ENCODE measurements at places on chromosomes 6 and 20.

DNA sequence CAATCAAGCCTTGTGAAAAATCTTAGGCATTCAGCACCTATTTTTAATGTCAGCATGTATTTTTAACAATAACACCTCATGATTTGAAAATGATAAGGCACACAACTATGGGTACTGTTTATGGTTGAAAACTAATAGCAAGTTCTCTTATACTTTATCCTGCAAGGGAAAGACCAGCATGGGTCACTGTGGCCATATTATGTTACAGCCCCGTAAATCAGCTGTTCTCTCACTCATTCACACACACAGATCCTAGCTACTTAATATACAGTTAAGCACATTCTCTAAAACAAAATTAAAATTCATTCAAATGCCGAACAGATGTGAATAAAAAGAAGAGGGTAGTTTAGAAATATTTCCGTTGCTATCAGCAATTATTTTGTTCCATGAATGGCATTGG is 224.4 kb downstream of the OGFRL1 start:
- DNase-seq: no peak

- DNase-seq: peak; percentile 47
Measured at GRCh38 chr6:53728570-53729194, 63.1 kb upstream of the KLHL31 start.

GRCh38 chr6:33878562-33878961 is 74.8 kb upstream of the MLN start:
- no peak for DNase-seq

DNA sequence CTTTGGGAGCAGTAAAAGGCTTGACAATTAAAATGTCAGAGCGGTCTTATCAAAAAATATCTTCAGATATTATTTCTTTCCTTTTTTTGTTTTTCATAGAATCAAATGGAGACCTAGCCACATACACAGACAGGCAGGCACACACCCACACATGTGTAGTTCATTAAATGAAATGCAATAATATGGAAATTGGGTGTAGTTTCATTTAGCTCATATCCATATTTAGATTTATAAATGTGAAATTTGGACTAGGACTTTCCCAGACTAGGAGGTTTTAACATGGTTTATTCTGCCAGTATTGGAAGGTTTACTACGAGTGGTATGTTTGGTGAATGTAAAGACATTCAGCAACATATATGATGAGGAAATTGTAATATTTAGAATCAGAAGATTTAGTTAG is 277.7 kb upstream of the NT5E start:
- no peak for DNase-seq

GRCh38 chr6:31356216-31356945 is 598 bp downstream of the HLA-B start:
- no peak for DNase-seq

DNA sequence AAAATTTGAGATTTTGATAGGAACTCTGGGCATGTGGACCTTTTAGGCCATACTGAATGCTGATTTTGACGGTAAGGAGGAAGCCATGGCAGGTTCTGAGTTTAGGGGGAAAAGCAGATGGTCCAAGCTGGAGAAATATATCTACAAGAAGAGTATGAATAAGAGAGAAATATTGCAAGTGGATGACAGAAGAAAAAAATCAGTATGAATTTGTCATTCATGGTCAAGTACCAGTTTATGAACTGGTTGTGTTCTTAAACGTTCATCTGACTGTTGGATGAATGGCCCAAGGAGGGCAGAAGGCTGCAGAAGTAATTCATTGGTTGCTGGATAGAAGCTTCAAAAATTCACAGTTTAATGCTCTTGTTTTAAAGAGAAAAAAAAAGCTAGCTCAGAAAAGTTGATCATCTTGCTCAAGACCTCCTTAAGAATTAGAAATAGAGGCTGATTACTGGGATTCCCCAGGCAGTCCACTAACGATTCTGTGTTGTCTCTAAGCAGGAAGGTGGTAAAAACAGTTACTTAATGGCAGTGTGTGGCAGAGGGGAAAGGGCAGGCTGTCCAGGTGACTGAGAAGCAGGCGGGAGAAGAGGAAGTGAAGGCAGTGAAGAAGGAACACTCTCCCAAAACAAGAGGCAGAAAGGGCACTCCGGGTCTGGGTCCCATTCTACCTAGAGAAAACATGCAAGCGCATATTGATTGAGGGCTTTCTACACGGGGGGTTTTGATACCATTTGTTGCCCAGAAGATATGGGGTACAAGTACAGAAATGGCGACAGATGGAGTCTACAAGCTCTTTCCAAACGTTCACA is 2.0 kb upstream of the DUSP22 start:
- no peak for DNase-seq

GRCh38 chr20:63553933-63554290 is at the start of gene FNDC11:
FNDC11 (plus strand) TSS chr20:63554159; CDS start chr20:63555664, 1,505 bp downstream.
- peak; percentile 23 for DNase-seq

DNA sequence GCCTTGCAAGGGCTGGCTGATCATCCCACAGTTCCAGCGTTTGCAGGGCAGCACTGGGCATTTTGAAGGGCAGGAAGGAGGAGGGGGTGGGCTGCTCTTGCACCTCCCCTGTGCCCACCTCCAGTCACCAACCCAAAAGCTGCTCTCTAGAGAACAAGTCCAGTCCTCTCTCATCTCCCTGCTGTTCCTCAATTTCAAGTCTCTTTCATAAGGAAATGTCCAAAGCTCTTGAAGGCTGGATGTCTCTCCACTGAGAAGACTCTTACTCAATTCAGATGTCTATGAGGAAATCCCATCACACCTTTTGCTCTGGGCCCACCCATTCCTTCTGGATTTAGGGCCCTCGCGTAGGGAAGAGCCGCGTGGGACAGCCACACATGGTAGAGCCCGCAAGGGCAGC is 31.7 kb downstream of the WRNIP1 start:
- DNase-seq: no peak

DNA sequence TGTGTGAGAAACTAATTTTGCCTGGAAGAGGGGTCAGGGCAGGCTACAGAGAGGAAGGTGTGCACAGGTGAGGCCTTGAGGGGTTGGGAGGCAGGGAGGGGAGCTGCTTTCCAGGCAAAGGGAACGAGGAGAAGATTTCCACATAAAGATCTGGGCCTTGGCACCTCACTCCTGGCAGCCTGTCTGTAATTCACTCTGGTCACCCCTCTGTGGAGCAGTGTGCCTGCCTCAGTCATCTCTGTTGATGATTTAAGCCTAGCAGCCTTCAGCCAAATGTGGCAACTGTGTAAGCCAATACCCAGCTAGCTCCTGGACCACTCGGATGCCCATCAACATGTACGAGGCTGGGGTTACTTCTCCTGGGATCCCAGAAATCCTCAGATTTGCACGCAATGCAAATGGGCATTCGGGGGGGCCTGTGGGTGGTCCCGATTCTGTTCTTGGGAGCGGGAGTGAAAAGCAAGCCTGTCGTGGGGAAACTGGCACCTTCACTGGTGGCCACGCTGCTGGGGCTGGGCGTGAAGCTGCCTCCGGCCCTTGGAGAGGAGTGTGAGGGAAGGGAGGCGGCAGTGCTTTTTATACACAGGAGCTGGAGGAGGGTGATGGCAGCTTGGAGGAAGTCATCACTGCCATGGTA is 360.4 kb downstream of the ZFAND3 start:
- no peak for DNase-seq

GRCh38 chr6:36626636-36627035 is 32.5 kb downstream of the SRSF3 start:
- DNase-seq: no peak

GRCh38 chr6:112413780-112414179 is 66.7 kb downstream of the RFPL4B start:
- no peak for DNase-seq

DNA sequence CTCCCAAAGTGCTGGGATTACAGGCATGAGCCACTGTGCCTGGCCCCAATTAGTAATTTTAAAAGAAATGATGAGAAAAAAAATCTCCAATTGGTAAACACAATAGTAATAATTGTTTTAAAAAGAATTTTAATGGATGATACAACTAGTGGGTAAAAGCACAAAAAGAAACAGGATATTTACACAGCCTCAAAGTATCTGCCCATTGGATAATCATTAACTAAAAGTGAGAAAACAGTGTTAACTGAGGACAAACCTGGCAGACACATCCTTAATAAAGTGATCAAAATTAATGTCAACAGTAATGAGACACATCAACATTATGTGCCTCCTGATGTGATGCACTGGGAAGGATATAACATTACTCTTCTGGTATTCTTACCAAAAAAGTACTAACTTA is 24.5 kb downstream of the DTNBP1 start:
- DNase-seq: no peak

DNA sequence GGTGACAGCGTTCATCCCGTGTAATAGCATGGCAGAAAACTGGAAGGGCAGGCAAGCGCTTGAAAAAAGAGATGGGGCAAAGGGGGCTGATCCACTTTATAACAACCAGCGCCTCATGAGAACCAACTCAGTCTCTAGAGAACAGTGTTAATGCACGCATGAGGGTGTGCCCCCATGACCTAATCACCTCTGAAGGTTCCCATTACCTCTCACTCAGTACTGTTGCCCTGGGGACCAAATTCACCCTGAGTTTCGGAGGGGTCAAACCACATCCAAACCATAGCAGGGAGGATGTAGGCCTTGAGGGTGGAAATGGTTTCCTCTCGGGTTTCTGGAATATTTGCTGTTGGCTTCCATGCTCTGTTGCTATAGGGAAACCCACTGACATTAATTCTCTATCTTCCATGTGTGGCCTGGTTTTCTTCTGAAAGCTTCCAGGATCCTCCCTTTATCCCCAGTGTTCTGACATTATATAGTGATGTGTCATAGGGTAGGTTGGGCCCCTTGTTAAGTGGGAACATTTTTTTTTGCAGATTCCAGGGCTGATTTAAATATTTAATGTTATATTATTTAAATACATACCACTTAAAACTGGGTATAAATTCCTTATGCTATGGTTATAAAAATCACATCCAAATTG is 65.2 kb downstream of the PPP1R14C start:
- DNase-seq: peak; percentile 90

DNA sequence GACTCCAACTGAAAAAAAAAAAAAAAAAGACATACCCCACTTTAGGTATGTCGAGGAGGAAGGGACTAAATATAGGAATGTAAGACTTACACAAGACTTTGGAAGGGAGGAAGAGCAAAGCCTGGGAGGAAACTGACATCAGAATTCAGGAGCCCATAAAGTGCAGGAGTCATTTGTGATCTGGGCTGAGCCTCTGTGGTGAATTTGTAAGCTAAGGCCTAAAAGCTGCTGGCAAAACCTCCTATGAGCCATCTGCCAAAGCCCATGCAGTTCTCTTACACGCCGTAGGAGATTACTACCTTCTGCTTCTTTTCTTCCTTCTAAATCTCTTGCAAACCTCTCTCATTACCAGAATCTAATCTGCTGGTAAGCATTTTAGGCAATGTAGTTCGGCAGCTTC is 52.0 kb upstream of the THEMIS start:
- no peak for DNase-seq

DNA sequence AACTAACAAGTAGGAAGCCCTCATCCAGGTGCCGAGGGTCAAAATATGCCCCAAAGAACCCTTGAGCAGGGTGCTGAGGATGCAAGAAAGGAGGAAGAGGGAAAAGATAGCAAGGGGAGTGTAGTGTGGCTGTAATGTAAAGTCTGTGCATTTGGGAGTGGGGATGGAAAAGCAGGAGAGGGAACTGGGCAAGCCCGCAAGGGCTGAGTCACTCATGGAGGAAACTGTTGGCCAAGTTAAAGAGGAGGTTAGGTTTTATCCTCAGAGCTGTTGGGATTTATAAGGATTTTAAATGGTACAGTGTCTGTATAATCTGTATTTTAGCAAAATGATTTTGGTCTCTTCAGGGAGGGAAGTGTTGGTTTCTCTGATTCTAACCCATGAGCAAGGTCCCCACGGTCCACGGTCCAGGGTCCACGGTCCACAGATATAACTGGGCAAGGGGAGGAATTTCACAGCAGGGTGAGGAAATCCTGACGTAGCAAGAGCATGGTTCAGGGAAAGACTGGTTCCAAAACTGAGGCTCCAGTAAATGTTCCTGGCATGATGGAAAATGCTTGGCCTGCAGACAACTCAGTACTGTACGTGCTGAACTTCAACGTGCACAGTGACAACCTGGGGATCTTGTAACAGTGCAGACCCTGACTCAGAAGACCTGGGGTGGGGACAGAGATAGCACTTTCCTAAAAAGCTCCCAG is 759.8 kb downstream of the PTPRT start:
- no peak for DNase-seq

DNA sequence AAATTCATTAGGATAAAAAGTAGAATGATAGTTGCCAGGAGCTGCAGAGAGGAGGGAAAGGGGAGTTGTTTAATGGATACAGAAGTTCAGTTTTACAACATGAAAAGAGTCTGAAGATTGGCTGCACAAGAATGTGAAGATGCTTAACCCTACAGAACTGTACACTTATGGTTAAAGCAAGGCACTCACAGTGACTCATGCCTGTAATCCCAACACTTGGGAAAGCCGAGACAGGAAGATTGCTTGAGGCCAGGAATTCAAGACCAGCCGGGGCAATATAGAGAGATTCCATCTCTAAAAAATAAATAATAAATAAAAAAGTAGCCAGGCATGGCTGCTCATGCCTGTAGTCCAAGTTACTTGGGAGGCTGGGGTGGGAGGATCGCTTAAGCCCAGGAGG is 174.0 kb downstream of the TASP1 start:
- DNase-seq: peak; percentile 39

DNA sequence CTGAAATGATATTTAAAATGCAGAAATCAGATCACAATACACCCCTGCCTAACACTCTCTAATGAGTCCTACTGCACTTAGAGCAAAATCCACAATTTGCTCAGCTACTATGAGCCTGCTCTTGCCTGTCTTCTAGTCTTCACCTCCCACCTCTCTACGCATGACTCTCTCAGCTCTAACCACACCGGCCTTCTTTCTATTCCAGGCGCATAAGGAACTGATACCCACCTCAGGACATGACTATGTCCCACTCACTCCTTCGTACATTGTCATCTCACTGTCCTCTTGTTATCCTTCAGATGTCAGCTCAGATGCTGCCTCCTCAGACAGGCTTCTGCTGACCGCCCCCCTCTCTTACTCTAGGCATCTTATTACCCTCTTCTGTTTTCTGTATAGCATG is 201.0 kb upstream of the FLRT3 start:
- DNase-seq: no peak

GRCh38 chr6:25405442-25405841 is 126.3 kb downstream of the CARMIL1 start:
- no peak for DNase-seq

- DNase-seq: no peak
Measured at GRCh38 chr6:153123801-153124200, 7.3 kb downstream of the RGS17 start.

GRCh38 chr20:50873585-50873984 is 57.7 kb downstream of the ADNP start:
- no peak for DNase-seq

GRCh38 chr20:57579898-57580447 is 19.1 kb downstream of the PCK1 start:
- DNase-seq: peak; percentile 11

GRCh38 chr6:43492673-43493072 is 15.3 kb downstream of the TJAP1 start:
- DNase-seq: peak; percentile 10

- no peak for DNase-seq
Measured at GRCh38 chr6:170205126-170205525, 85.8 kb downstream of the DLL1 start.

GRCh38 chr6:147204843-147205311 is 660 bp downstream of the STXBP5 start:
- DNase-seq: no peak

- DNase-seq: peak; percentile 84
Measured at GRCh38 chr6:82954937-82955577, 110.6 kb downstream of the UBE3D start.

- DNase-seq: no peak
Measured at GRCh38 chr20:42785041-42785440, 404.7 kb downstream of the PTPRT start.

GRCh38 chr20:13006825-13007224 is 1.9 kb upstream of the SPTLC3 start:
- peak; percentile 80 for DNase-seq
